CD4-positive, alpha-beta T cell treated with Interleukin-21 for 1 hour (primary cell): ENCODE measurements at places on chromosomes 3 and 15.

- no peak for DNase-seq
Measured at GRCh38 chr3:50112462-50112861, 23.7 kb downstream of the RBM5 start.

GRCh38 chr3:191382661-191383060 is 52.3 kb upstream of the UTS2B start:
- DNase-seq, result no peak

DNA sequence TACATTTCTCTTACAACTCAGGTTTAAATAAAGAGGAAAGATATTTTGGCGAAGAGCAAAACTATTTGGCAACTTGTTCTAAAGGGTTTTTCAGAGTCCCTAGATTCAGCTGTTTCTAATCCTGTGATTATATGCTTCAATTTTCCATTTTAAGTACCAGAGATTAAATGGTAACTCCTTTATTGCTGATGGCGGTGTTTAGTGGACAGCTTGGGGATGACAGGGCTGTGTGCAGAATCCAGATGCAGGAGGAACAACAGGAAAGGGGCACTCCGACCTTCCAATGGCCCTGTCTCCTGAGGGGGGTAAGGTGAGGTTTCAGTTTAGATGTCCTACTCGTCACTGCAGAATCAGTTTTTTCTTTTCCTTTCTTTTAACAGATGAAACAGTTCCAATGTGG is 405.0 kb downstream of the PDCD6IP start:
- no peak for DNase-seq

GRCh38 chr15:23095796-23096195 is 40.8 kb downstream of the GOLGA6L1 start:
- no peak for DNase-seq

DNA sequence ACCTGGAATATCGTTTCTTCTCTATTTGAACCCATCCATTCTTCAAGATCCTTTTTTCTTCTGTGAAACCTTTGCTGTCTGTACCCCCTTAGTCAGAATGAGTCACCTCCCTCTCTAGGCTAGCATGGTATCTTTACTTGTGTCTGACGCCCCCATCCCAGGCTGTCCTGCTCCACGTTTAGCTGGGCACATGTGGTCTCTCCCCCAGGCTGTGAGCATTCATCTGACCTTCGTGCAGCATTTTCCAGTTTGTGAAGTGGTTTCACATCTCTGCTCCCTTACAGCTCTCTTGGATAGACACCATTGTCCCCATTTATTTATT is 14.3 kb upstream of the TLE3 start:
- DNase-seq, result no peak

DNA sequence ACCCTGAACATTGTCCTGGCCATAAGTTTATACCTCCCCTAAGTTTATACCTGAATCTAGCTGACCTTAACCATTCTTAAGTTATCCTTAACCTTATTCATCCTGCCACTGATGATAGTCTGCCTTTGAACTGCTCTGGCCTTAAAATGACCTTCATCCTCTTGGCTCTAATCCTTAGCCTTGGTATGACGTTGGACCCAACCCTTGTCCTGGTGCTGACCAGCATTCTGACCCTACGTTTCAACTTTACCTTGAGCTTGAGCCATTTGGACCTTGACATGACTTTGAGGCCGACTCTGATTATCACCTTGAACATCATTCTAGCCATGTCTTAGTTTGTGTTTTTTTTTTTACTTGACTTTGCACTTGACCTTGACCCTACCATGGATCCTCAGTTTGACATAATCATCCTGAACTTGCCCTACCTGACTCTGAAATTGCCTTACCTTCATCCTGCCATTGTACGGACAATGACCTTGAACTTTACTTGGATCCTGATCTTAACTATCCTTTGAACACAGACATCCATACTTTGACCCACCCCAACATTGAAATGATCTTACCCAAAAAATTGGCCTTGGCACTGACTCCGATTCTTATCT is 61.1 kb upstream of the ACAD9 start:
- no peak for DNase-seq

- DNase-seq, result peak; percentile 56
Measured at GRCh38 chr3:9951962-9952805, at the start of gene PRRT3. Gene PRRT3 (minus strand): TSS chr3:9952408. CDS start chr3:9950115, 2,293 bp downstream.

GRCh38 chr3:177340243-177340830 is 143.1 kb upstream of the TBL1XR1 start:
- DNase-seq, result no peak
